ENCODE measurements at places on chromosomes 12 and 14.

DNA sequence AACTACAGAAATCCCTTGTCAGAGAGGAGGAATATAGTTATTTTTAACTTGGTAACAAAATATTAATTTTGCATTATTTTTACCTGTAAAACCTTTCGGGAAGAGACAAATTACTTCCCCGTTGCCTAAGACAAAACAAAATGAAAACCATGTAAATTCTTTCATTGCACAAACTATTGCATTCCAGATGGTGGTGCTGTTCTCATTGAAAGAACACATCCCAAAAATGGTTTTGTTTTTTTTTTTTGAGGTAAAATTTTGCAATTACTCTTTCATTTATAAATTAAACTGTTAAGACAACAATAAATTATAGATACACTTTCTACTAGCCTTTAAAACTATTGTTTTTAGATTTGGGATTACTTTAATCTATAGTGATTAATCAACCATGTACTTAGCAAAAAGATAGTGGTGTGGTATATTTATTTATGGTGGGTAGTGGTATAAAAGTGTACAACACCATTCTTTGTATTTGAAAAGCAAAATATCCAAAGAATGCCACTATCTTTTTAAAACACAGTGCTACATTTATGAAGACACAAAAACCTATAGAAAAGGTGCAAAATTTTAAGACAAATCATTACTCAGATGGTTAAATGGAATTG lies 115.5 kb downstream of the SLC38A1 start:
- DNase-seq: no peak

DNA sequence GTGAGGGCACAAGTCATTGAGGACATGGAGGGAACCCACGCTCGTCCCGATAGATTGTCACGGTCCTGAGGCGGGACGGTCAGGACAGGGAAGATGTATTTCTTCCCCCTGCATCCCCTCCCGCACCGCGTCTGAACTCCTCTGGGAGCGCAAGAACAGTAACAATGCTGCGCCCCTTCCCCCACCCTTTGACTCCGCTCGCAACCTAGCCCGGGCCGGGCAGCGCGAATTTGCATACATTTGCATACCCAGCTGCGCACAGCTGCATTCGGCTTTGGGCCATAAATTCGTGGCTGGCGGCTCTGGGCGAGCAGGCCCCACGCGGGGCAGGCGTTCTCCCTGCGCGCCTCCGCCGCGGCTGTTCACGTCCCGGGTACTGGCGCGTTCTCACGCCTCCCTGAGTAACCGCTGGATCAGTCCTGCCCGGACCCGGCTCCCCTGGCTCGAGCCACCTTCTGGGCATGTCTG lies 29.0 kb upstream of the SMUG1 start:
- no peak for DNase-seq

DNA sequence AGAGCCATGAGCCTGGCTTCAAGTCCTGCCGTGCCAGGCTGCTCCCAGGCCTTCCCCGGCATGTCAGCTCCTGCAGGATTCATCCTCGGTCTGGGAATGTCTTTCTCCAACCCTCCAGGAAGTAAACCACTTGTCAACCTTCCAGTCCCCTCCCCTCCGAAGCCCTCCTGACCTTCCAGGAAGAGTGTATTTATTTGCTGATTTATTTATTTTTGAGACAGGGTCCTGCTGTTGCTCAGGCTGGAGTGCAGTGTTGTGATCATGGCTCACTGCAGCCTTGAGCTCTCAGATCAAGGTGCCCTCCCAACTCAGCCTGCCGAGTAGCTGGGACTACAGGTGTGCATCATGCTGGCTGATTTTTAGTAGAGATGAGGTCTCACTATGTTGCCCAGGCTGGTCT lies 24.7 kb downstream of the VSX2 start:
- DNase-seq: no peak

- no peak for DNase-seq
Observed at GRCh38 chr12:82474798-82475184, 116.5 kb downstream of the METTL25 start.

DNA sequence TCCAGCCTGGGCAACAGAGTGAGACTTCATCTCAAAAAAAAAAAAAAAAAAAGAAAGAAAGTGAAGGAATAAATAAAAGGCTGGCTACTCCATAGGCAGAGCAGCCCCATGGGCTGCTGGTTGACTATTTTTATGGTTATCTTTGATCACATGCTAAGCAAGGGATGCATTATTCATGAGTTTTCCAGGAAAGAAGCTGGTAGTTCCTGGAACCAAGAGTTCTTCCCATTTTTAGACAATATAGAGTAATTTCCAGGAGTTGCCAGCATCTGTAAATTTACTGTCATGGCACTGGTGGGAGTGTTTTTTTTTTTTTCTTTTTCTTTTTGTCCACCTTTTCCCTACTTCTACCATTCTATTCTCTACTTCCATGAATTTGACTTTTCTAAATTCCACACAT lies 24.2 kb downstream of the FGD4 start:
- DNase-seq: no peak

DNA sequence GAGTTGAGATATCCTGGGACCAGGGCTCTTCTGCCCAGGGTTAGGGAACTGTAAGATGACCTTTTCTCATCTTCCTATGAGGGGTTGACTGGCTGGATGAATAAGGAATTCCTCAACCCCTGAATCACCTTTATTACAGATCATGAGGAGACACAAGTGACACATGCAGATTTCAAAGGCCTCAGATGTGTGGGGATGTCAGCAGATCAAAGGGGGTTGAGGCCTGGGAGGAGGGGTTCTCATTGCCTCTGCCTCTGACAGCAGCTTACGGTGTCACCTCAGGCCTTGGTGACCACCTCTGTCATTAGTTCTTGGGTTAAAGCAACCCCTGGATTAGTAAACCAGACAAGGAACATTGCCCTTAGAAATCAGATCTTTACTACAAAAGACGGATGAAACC lies 2.1 kb upstream of the KRT72 start:
- no peak for DNase-seq

DNA sequence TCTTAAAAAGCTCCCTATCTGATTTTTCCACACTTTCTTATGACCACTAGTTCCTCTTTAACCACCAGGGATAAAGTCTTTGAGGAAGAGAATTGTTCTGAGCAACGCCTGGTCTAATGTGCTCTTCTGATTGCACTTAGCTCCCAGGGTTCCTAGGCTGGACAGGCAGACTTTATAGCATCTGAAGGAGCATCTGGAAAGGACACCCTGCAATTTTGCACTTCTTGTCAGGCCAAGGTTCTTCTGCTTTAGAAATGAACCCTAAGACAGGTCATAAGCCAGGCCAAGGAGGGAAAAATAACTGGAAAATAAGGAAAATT lies 126.3 kb downstream of the KTN1 start:
- DNase-seq: no peak

DNA sequence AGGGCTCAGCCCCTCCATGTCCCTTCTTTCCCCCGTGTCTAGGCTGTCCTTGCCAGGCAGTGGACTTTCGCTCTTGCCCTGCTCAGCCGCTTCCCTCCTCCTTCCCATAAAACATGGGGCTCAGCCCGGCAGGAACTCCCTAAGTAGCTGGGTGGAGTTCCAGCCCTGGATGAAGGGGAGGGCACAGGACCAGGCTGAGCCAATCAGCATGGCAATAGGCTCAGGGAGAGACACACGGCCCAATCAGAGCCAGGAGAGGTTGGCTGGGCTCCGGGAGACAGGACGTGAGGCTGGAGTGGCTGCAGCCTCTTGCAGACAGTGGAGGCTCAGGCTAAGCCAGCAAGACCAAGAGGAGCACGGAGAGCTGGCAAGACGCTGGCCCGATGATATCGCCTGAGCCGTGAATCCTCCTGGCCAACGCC lies 54.3 kb downstream of the GALNT9 start:
- no peak for DNase-seq

GRCh38 chr12:47721431-47721973 lies 3.8 kb downstream of the ENDOU start:
- DNase-seq: no peak

GRCh38 chr12:96889273-96889933 lies 17.7 kb upstream of the NEDD1 start:
- DNase-seq: peak; percentile 56

DNA sequence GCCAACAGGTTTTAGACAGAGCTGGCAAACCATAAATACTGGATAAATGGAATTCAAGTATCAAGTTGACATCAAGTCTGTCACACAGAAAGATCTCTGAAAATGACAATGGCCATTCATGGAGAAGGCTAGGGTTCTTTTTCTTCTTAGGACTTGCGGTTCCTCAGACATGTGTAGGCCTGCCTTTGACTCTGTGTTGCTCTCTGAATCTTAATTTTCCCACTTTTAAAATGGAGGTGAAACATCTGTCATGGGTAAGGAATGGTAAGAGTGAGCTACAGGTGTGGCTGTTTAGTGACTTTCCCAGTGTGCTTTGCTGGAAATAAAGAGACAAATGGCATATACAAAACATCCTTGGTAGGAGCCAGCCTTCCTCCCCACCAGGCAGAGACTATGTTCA lies 79.2 kb downstream of the PTCSC3 start:
- DNase-seq: no peak

DNA sequence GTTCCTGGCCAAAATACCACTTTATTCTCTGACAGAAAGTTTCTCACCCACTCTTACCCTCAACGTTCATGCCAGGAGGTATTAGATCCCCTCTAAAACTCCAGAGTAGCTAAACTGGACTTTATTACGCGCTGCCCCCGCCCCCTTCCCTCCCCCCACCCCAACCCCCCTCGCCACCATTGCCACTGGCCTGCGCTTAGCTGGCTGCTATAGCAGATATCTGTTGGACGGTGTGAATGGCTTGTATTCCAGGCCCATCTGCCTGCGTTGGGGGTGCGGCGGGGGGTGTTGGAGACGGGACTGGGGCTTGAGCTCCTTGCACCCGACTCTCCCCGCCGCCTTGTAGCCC lies 564 bp upstream of the THTPA start:
- DNase-seq: no peak

- peak; percentile 83 for DNase-seq
Observed at GRCh38 chr12:25458047-25458552, 95.0 kb downstream of the LMNTD1 start.

DNA sequence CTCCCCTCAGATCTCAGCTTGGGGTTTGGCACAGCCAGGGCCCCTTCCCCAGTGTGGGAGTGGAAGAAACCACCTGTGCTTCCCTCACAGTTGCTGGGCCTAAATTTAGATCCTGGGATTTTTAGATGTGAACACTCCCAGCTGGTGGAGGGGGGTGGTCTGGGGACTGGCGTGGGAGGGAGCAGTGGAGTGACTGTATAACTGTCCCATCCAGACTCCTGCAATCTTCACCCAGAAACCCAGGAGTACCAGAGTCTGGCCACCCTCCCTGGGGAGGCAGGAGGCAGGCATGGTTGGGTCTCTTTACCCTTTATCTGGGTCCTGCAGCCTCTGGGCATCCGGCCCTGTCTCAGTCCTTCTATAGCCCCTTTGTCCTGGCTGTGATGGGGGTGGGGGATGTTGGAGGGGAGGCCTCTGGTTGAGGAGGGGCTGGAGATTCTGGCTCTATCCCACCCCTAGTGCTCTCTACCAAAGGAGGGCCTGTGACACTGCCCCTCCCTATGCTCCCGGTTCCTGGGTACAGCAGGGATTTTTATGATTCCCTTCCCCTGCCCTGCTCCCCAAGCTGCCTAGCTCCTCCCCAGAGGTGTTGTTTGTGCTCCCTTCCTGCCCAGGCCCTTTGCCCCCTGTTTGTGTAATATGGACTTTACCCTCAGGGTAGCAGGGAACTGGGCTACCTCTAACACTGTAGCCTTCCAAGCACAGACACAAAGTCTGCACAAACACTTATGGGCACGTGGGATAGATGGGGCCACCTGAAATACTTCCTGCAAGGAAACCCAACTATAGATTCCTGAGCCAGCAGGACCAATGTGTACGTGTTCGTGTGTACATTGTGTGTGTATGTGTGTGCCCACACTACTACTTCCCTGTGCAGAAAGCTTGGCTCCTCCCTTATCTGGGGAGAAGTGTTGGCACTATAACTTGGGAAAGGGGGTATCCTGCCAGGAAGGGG lies 1.7 kb downstream of the ERBB3 start:
- DNase-seq: no peak

DNA sequence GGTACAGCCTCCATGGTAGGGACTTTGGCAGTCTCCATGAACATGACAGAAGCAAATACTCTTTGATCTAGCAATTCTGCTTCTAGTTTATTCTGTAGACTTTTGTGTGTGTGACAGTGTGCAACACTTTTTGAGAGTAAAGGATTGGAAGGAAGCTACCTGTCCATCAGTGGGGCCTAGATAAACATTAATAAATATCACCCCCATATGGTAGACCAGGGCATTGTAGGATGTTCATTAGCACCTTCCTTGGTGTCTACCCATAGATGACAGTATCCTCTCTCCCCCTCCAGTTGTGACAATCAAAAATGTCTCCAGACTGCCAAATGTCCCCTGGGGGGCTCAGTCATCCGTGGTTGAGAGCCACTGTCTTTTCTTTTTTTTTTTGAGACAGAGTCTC lies 10.8 kb downstream of the SNRNP35 start:
- no peak for DNase-seq

DNA sequence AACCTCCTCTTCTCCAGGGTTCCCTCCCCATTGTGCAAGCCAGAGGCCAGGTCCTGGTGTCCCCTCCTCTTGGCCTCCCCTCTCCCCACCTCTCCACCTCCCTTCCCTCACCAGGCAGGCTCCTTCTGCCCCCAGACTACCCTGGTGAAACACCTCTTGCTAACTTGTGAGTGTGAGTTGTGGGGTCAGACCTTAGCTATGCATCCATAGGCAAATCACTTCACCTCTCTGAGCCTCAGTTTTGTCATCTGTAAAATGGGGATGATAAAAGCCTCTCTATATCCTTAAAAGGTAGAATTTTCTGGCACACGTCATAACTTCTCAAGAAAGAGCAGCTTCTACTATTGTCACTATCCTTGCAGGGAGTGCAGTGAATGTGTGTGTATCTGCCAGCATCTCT lies 7.9 kb upstream of the DIO3 start:
- no peak for DNase-seq

GRCh38 chr12:94157981-94158411 lies 9.6 kb downstream of the PLXNC1 start:
- no peak for DNase-seq

DNA sequence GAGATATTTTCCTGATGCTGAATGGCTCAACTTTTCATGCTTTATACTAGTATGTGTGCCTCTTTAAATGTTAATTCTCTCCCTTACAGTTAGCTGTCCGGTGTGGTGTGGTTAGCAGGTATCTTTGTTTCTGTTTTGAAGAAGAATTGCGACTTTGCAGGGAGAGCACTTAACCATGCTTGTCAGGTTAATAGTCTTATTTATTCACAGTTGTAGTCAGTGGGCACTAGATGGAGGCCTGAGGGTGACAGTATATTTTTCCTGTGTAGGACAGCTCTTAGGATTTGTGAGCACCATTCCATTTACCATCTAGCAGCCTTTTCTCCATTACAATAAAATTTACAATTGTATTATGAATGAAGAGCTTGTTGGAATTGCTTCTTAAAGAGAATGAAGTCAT lies 34.9 kb downstream of the PDE3A start:
- DNase-seq: no peak

GRCh38 chr12:54051874-54052437 lies 1.7 kb upstream of the HOXC4 start:
- DNase-seq: no peak

GRCh38 chr14:53841109-53842099 lies 115.2 kb downstream of the BMP4 start:
- DNase-seq: no peak

- DNase-seq: peak; percentile 91
Observed at GRCh38 chr12:109462868-109463692, 14.0 kb downstream of the KCTD10 start.

GRCh38 chr12:98387444-98387843 lies 127.9 kb upstream of the TMPO start:
- DNase-seq: no peak

Measured in non-pigmented ciliary epithelial cell (primary cell).